ENCODE measurements at places on chromosomes 6 and 20.

- no peak for DNase-seq
Observed at GRCh38 chr6:167442796-167443680, 118.2 kb downstream of the TTLL2 start.

GRCh38 chr6:6758915-6759654 is 170.6 kb downstream of the LY86 start:
- DNase-seq, result peak; percentile 80

DNA sequence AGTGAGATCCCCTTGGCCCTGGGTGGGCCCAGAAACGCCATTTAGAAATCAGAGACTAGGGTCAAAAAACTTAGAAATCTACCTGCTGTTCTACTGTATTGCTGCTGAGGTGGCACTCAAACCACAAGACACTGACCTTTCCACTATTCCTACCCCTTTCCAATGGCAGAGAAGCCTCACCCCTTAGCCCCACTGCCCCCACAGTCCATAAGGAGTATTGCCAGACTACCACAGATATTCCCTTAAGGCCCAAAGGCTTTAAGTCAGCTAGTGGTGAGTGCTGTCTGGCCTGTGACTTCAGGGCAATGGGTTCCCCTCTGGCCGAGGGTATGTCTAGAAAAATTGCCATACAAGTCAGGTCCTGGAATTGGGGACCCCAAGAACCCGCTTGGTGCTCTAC is 656.1 kb downstream of the COL12A1 start:
- DNase-seq, result peak; percentile 8

DNA sequence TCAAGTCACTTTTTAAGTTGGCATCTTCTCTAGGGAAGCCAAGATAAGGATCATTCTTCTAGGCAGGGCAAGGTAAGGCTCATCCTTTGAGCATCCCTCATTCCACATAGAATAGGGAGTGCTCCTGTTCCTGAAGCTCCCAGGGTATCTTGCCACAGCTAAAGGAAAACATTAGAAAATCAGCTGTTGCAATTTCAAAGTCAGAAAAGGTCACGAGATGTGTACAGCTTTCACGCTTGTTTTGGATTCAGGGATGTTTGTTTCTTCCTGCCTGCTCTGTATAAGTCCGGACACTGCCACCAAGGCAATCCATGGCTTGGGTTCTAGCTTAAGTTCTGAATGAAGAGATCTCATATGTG is 153.2 kb downstream of the SH3BGRL2 start:
- DNase-seq, result no peak

- DNase-seq, result no peak
Observed at GRCh38 chr6:117481278-117481925, 1.1 kb upstream of the DCBLD1 start.

DNA sequence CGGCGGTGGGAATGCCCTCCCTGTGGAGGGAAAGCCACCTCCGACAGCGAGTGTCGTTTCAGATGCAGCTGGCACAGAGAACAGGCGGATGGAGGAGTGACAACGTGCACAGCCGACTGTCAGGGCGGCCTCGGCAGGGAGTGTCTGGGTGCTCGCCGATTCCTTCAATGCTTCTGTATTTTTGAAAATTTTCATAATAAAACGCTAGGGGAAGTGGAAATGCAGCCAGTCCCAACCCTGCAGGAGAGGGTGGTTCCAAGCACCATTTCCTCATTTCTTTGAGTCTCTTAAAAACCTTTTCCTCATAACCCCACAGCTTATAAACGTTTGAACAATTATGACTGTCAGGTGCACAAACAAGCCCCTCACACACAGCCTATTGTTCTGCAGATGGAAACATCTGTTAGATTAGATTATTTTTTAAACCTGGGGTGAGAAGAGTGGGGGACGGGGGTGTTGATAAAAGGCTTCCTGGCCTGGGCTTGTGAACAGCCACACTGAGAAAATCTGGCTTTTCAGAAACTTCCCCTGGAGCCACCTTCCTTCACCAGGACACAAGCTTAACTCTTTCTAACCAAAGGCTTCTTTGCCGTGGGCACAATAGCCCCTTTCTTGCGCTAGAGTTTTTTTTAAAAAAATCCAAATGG is 228.9 kb downstream of the ANKRD60 start:
- DNase-seq, result peak; percentile 77

DNA sequence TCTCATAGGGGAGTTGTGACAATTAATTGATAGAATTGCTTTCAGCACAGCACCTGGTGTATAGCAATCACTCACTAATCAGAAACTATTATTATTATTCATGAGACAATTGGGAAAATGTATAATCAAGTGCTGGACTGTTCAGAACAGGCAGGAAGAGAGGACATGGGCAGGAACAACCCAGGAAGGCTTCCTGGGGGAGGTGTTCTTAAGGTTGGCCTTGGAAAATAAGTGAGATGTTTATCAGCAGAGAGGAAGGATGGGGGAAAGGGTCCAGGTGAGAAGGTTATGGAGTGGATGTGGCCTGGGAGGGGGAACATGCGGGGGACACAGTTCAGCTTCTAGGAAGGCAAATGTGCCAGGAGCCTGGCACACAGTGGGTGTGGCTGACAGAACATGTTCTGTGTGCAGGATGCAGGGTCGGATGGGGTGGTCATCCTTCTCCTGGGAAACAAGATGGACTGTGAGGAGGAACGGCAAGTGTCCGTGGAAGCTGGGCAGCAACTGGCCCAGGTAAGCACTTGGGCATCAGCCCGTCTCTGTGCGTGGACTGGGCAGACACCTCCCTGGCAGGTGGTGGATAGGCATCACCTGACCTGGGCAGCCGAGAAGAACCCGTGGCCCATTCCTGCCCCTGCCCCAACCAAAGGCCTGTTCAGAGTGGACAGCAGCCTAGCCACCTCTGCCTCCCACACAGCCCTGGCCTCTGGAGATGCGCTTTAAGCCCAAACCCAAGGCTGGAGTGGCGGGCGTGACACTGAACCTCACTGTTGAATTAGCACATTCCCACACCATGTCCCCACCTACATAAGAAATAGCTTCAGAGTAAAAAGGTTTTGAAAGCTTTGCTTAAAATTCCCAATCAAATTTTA is 30.9 kb downstream of the RAB44 start:
- DNase-seq, result no peak

DNA sequence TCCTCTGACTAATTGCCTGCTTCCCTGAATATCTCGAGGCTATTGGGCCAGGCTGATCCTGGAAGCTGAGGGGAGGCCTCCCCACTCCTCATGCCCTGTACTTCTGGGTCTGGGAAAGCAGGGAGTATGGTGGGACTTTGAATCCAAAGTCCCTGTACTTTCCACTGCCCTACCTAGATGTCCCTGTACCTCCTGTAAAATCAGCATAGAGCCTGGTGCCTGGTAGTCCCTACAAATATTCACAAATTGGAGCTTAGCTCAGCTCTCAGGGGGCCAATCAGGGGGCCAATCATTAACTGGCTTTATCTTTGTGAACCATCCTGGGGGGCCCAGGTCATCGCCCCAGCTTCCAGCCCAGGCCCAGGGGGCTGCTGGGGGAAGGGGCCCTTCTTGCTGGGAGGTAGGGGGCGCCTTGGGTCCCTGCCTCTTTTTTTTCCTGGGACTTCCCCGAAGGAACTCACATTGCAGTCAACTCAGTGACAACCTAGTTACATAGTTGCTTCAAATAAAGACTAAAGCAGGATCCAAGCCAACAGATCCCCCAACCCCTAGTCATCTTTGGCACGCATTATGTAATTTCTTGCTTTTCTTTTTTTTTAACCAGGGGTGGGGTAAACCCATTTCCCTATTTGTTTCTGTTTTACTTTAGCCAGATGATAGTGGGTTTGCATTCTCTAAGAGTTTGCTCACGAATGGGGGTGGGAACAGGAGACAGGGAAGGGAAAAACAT is 6.9 kb upstream of the VEGFA start:
- no peak for DNase-seq

- DNase-seq, result no peak
Observed at GRCh38 chr20:40915756-40916155, 112.9 kb upstream of the TOP1 start.

GRCh38 chr6:37145443-37145842 is 24.5 kb upstream of the PIM1 start:
- DNase-seq, result no peak

DNA sequence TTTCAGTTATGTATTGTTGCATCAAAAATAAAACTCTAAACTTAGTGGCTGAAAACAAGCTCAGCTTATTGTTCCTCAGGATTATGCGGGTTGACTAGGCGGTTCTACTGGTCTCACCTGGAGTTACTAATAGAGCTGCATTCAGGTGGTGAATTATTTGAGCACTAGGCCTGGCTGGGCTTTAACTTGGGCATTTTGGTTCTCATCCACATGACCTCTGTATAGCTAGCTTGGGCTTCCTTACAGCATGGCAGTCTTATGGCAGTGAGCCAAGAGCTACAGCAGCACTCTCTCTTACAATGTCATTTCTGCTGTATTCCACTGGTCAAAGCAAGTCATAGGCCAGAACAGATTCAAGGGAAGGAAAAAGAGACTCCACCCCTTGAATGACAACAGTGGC is 1.6 kb downstream of the PGBD1 start:
- DNase-seq, result no peak

GRCh38 chr20:4898282-4899244 is 102.7 kb downstream of the SLC23A2 start:
- no peak for DNase-seq

- DNase-seq, result no peak
Observed at GRCh38 chr20:5531318-5532081, 214.7 kb upstream of the PROKR2 start.

DNA sequence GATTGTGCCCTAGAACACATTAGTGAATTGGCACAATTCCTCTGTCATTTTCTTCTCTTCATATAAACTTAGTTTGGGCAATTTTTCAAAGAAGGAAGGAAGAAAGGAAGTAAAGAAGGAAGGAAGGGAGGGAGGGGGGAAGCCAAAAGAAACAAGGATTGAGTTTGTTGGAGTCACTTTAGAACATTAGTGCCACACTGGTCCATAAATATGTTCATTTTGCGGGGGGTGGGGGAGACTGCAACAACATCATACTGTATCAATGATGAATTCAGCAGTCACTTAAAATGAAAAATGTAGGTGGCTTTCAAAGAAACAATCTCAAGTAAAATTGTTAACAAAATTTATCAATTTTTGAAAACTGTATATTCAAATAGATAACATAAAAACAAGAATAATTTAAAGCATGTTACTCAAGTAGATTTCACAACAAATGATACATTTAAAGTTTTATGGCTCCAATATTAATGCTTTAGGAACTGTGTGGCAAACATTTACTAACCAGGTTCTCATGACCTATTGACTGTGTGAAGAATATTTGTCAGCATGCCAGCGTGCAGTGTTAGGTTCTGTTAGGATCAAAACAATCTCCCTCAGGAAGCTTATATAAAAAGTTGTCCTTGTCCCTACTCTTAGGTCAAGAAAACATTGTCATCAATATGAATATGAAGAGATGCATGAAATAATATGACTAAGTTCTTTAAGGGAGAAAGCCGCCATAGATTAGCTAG is 208.1 kb upstream of the AGPAT4 start:
- DNase-seq, result peak; percentile 92

DNA sequence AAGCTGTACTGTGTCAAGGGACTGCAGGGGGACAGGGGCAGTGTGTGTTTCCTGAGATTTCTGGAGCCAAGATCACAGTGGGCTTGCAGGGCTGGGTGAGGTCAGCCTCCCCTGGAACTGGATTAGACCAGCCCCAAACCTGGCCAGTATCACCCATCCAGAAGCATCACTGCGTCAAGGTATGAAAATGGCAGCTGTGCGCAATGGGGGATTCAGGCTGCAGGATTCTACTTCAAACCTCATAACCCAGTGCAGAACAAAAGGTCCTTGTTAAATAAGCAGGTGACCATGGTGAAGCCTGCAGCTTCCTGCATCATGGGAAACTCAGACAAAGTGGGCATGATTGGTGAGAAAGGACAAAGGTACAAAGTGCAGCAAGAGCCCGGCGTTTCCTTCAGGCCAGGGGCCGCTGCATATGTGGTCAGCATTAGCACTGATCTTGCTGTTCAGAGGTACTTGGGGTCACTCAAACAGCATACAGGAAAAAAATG is 33.4 kb downstream of the TRAF3IP2 start:
- peak; percentile 90 for DNase-seq

DNA sequence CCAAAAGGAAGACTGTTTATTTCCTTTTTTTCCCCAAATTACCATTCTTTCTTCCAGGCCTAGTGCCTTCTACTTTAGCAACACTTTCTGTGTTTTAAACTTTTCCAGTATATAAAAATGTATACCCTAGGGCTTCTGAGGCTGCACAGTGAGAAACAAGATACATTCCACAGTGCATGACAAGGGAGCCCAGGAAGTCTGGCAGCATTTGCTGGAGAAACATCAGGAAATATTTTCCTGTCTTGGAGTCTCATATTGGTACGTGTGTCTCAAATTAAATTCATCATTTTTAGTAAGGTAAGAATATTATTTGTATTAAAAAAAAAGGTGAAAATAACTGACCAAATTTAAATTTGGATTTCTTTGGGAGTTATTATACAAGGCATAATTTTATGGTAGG is 662.6 kb downstream of the RFPL4B start:
- DNase-seq, result no peak

DNA sequence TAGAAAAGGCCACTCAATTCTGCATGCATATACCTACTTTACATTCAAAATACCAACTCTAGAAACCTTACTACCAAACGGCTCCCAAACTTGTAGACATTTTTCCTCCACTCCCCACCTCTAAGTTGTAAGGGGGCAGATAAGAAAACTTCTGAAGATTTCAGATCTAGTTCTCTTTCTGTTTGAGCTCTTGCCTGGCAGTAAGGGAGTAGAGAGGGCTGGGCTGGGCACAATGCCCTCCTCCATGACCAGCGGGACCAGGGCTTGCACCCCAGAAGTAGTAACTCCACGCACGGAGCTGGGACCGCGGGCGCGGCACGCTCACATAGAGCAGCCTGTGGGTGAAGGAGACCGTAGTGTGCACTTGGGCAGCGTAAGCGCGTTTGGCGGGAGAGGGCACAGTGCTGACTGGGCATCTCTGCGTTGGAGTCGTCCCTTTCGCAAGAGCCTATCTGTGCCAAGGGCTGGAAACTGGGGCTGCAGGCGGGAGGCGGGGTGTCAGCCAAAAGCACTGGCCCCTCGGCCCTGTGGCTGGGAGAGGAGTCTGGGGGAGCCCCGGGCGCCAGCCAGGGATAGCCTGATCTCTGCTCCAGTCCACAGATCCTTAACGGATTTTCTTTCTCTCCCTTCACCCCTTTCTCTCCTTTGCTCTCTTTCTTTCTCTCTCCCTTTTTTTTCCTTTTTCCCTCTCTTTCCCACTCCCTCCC is 32.4 kb downstream of the PHACTR1 start:
- no peak for DNase-seq

GRCh38 chr6:119894811-119895210 is 545.2 kb upstream of the MAN1A1 start:
- DNase-seq, result no peak

- DNase-seq, result no peak
Observed at GRCh38 chr6:30777155-30777485, 32.8 kb upstream of the IER3 start.

DNA sequence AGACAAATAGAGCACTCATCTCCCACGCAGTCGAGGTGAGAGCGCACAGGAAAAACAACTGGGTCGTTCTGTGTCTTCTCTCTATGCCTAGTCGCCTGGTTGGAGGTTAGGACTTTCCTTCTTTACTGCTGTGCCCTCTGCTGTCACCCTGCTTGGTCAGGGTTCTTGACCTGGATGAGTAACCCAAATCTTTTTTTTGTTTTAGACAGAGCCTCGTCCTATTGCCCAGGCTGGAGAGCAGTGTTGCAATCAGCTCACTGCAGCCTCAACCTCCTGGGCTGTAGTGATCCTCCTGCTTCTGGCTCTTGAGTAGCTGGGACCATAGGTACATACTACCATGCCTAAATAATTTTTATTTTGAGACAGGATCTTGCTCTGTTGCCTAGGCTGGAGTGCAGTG is 24.5 kb downstream of the PRPF6 start:
- no peak for DNase-seq

GRCh38 chr20:18304618-18305017 is 16.3 kb downstream of the ZNF133 start:
- DNase-seq, result peak; percentile 50
